Activated naive CD4-positive, alpha-beta T cell treated with Interleukin-2 at 50 U/mL for 16 hours (primary cell): ENCODE measurements at places on chromosomes 2 and 18.

GRCh38 chr2:174595116-174595809 lies 2.3 kb downstream of the WIPF1 start:
- DNase-seq: no peak

DNA sequence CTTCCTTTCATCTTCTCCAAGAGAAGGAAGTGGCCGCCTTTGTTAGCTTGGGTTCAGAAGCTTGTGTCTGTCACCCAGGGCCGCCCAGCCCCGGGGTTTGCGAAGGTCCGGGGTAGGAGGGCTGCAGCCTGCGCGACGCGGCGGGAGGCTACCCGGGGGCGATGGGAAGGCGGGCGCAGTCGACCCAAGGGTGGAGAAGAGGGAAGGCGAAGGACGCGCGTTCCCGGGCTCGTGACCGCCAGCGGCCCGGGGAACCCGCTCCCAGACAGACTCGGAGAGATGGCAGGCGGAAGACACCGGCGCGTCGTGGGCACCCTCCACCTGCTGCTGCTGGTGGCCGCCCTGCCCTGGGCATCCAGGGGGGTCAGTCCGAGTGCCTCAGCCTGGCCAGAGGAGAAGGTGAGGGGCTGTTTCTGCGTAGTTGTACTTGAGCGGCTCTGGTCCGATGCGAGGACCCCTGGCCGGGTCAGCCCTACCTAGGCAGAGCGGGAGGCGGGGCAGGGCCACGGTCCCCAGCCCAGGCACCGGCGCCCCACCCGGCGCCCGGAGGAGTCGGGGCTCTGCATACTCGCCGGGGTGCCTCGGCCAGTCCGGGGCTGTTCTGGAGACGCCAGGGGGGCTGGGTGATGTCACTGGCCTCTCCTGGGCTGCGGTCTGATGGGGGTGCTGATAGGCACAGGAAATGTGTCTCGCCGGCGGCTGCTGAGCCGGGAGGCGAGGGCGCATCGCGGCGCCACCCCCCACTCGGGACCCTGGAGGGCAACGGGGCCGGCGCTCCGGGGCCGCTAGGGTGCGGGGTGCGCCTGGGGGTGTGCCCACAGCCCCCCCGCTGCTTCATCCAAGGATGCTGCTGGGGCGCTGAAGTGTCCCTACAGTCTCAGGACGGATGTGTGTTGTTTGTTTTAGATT lies at the start of gene QPCT:
QPCT (plus strand) TSS at position 178 of the 909 bp plus-strand sequence; CDS start at position 280, 102 bp downstream.
- peak; percentile 57 for DNase-seq

DNA sequence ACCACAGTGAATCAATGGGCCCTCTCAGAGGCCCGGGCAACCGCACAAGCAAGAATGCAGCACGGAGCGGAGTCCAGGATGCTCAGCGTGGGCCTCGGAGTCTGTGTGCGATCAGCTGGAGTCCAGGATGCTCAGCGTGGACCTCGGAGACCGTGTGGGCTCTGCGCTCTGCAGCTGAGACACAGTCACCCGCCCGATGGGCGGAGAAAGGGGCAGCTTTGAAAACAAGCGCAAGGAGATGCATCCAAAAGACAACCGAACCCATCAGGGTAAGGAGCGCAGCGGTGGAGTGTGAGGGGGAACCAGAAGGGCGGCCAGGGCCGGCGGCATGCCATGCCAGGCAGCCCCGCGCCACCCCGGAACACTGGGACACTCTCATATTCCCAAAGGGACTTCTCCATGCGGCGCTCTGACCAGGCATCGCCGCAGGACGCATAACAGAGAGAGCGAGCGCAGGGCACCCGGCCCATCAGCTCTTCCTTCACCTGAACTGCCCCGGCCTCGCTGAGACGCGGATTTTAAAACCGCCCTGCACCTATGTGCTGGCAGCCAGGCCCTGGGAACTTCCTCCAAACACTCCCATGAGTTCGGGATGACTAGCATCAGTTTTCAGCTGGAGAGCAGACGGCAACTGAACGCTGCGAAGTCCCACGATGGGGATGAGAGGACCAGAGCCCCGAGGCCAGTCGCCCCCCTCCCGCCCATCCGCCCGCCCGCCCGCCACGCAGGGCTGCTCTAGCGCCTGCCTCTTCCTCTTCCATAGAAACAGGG lies 44.7 kb downstream of the MC5R start:
- DNase-seq: no peak

DNA sequence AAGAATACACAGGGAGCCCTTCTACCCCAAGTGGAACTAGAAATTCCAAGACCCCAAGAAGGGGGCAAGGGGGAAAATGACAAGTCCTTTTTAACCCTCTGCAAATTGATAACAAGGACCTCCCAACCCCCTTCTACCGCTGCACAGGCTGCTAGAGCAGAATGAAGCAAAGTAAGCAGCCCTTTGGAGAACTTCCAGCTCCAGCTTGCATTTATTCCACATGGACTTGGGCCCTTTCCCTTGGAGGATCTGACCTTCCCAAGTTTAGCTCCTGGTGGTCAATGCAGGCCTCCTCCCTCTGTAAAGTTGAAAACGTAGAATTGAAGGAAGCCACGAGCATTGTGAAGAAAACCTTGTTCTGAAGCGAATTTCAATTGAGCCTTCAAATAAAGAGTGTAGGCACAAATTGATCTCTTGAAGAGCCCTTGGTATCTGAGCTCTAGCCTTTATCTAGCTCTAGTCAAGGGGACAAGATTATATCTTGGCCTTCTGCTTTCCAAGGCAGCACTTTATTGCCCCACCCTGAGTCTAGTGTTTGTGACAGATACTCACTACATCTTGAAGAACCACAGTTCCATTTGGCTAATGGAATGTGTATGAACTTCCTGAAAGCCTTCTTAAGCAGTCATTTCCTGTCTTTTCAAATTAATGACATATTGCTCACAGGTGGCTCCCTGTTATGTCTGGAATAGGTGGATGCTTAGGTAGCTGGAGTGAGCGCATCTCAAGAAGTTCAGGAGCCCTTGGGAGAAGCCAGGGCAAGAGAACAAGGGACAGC lies 37.2 kb downstream of the SLC14A2 start:
- no peak for DNase-seq
